Activated CD4-positive, alpha-beta memory T cell treated with anti-CD3 and anti-CD28 coated beads, Interleukin-2, amount 10 ng/mL, durations not matched to agents 7 days and 5 days (primary cell): ENCODE measurements at places on chromosomes 13 and 19. TPM values are rescaled to one million over a fixed set of nuclear protein-coding genes. Genes with fewer than 3 reads are reported as not detected.

Gene NANOS3
- 0.65 TPM for total RNA-seq

DNA sequence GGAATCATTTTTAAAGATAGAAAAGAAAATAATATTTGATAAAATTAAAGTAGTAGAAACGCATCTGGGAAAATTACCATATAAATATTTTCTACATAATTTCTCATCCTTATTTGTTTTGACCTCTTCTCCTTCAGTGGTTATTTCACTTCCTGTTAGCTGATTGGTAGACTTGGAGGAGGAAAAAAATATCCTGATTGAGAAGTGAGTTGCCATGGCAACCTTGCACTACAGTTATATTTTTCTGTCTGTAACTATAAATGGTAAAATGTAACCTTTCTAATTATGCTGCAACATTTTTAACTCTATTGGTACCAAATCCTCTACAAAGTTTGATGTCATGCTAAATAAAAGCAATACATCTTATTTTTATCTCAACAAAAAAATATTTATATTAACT, 45.2 kb downstream of the SCEL start:
- DNase-seq = no peak
- peaks cover 23% of the 10 kb centered on the region for H3K27me3 ChIP-seq
- no peak overlapping the region for H3K4me3 ChIP-seq
- H3K4me1 ChIP-seq = no peaks in the 10 kb centered on the region
- no peaks in the 10 kb centered on the region for H3K36me3 ChIP-seq

Gene DMKN
- total RNA-seq = not detected

Gene IL4I1
- total RNA-seq = 25.7 TPM

DNA sequence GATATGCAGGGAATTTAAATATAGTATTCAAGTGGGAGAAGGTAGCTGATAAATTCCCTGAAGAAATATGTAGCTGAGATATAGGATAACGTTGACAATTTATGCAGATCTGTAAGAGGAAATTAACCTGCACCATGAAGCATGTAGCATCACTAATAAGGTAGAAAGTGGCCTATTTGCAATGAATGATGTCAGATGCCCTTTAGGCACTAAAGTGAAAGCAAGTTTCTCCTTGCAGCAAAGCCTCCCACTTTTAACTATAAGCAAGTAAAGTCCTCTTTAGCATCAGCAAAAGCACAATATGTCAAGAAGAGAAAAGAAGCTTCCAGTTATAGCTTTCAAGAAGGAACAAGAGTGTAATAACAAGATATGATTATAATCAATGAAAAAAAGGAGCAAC, 102.5 kb upstream of the SLITRK1 start:
- H3K4me1 ChIP-seq = no peaks in the 10 kb centered on the region
- no peak overlapping the region for H3K4me3 ChIP-seq
- H3K27ac ChIP-seq = no peak overlapping the region
- no peaks in the 10 kb centered on the region for H3K36me3 ChIP-seq

DNA sequence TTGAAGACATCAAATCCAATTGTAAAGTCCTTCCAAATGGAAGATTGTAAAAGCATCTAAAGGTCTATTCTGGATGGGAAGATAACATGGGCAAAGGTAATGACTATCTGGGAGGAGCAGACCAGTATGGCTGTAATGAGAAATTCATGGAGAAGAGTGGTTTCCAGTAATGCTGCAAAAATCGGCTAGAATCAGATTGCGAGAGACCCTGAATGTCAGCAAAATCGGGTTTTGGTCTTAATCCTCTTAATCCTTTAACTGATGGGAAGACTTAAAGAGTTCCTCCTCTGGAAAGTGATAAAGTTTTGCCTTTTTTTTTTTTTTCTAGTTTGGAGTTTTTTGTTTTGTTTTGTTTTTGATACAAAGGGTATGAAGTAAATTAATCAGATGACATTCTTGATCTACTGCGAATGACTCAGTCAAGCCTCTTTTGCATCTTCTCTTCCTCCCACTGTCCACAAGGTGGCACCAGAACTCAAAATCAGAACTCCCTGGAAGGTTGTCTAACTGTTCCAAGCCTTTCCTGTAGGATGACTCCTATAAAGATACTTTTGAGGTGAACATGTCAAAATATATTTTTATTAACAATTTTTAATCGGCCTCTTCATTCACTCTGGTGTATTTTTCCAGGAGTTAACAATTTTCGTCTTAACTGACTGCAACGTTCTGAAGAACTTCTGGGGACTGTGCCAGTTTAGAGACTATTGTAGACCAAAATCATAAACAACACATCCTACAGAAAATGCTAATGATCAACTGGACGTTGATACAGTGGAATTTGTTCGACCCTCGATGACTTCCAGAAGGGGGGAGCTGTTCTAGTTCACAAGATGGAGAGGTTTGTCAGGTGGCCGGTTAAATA, 213.3 kb upstream of the MIR17HG start:
- no peak overlapping the region for H3K27ac ChIP-seq
- peak; percentile 27 for DNase-seq
- no peaks in the 10 kb centered on the region for H3K36me3 ChIP-seq

GRCh38 chr13:20465218-20465879, 60.3 kb downstream of the CRYL1 start:
- H3K27ac ChIP-seq = no peak overlapping the region
- no peak overlapping the region for H3K4me3 ChIP-seq
- no peak for DNase-seq
- no peaks in the 10 kb centered on the region for H3K27me3 ChIP-seq
- no peaks in the 10 kb centered on the region for H3K36me3 ChIP-seq
- peaks cover 8% of the 10 kb centered on the region for H3K4me1 ChIP-seq

Gene KDELR1
- 91.8 TPM for total RNA-seq

DNA sequence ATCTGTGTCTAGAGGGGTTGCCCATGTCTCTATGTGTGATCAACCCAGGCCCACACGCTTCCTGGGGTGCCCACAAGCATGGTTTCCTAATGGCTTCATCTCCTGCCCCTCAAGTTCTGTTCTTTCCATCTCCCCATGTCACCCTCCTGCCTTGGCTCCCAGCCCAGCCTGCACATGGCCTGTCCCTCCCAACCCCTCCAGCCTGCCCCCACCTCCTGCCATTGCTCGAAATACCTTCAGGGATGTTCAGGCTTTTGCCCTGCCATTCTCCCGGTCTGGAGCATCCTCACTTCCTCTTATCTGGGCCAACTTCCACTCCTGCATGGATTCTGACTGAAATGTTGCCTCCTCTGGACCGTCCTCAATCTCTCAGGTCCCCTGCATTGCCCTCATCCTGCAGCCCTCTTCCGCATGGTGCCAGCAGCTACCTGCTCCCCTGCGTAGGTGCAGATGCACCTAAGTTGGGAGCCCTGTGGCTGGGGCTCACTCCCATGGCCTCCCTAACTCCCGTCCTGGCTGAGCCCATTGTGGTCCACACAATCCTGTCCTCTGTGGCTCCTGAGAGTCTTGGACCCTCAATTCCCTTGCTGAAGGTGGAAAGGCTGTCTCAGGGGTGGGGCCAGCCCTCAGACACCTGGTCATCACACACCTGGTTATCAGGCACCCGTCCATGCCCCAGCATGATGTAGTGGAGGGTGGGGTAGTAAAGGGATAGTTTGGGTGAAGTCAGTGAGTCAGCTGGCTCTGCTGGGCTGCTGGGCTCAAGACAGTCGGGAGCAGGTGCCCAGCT, 152.1 kb downstream of the URI1 start:
- no peak overlapping the region for H3K27ac ChIP-seq
- no peaks in the 10 kb centered on the region for H3K36me3 ChIP-seq
- DNase-seq = no peak
- no peaks in the 10 kb centered on the region for H3K4me1 ChIP-seq
- H3K4me3 ChIP-seq = no peak overlapping the region
- H3K27me3 ChIP-seq = no peaks in the 10 kb centered on the region

Gene NXNL1
- total RNA-seq = not detected

Gene CPB2
- not detected for total RNA-seq
